CD8-positive, alpha-beta memory T cell (primary cell): ENCODE measurements at places on chromosomes 13 and 19. TPM values are rescaled to one million over a fixed set of nuclear protein-coding genes. Genes with fewer than 3 reads are reported as not detected.

The ADGRE3 gene
- 0.17 TPM for polyA plus RNA-seq

The CGB5 gene
- not detected for polyA plus RNA-seq

The KLK3 gene
- not detected for polyA plus RNA-seq

The ZNF382 gene
- polyA plus RNA-seq = 7.7 TPM

The FGF21 gene
- not detected for polyA plus RNA-seq

The METTL21C gene
- polyA plus RNA-seq = not detected
